Sigmoid colon (tissue), 7 donors: ENCODE measurements at places on chromosomes 5 and 9. TPM values are rescaled to one million over a fixed set of nuclear protein-coding genes. Genes with fewer than 3 reads are reported as not detected.

DNA sequence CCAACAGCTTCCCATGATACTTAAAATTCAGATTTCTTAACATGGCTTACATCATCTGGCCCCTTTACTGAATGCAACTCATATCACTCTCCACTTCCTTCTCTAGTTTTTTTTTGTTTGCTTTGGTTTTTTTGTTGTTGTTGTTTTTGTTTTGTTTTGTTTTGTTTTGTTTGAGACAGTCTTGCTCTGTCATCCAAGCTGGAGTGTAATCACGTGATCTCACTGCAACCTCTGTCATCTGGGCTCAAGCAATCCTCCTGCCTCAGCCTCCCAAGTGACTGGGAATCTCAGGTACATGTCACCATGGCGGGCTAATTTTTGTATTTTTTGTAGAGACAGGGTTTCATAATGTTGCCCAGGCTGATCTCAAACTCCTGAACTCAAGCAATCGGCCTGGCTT lies 41.4 kb downstream of the CPLANE1 start:
- DNase-seq = no peak

COL5A1 gene
- 36.0 TPM for total RNA-seq

CDKN2B-AS1 gene
- 1.4 TPM for total RNA-seq

- no peak for DNase-seq
These were observed 2.6 kb downstream of the MAN1B1 start for GRCh38 chr9:137089232-137089947.

P4HA2 gene
- 23.9 TPM for total RNA-seq

DNA sequence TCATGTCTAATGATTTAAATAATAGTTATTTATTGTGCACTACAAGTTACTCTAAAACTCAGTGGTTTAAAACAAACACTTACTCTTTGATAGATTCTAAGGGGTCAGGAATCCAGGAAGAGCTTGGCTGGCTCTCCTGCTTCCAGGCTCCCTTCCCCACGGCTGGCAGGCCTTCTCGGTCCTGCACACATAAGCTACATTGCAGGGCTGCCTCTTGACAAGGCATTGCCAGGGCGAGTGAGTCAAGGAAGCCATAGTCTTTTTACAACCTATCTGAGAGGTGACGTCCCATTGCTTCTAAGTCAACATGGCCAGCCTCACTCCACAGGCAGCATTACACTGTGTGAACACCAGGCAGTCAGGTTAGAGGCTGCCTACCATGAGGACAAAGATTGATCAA lies 119.8 kb downstream of the AUH start:
- DNase-seq = no peak

GRCh38 chr9:104885818-104886709 lies 41.9 kb downstream of the ABCA1 start:
- DNase-seq = no peak

PDE6A gene
- total RNA-seq = not detected

KCNV2 gene
- not detected for total RNA-seq

OR1L8 gene
- not detected for total RNA-seq

GRCh38 chr5:160318409-160318808 lies 6.0 kb upstream of the CCNJL start:
- no peak for DNase-seq

GRCh38 chr5:86546582-86546981 lies 71.2 kb upstream of the COX7C start:
- DNase-seq = no peak

NUTM2G gene
- not detected for total RNA-seq

ZNF462 gene
- total RNA-seq = 33.8 TPM

DNA sequence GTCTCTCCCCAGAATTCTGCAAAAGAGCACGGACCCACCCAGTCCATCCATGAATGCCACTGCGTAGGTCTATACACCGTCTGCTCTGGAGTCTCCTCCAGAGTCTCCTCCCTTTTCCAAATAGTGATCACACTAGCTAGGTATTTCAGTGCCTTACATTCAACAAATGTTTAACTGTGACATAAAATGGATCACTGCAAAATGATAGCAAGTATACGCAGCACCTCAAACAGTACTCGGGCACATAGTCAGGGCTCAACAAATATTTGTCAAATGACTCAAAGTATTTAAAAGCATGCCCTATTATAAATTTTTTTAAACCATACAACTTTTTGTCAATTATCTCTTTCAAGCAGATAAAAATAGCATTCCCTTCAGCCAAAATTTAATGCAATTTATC lies 60.5 kb downstream of the TLE1 start:
- no peak for DNase-seq

GRCh38 chr5:175821790-175822211 lies 49.6 kb upstream of the CPLX2 start:
- DNase-seq = no peak

SEMA4D gene
- 4.6 TPM for total RNA-seq
